H54 (cell line): ENCODE measurements at places on chromosomes 4 and X.

DNA sequence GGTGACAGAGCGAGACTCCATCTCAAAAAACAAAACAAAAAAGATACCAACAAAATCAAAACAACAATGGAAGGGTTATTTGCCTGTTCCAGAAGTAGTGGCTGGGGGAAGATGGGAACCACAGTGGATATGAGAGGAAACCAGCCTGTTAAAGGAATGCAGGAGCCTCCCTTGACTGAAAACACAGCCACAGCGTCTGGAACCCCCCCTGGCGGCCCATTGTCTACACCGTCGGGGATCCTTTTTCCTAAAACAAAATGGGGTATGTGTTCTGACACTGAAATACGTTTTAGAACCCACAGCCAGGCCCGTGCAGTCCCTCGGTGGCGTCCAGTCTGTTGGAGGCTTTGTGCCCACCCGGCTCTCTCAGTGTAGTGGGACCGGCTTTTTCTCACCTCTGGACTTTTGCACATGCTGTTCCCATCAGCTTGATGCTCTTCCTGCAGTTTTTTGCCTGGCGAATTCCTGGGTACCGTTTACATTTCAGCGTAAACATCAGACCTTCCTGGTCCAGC lies 19.6 kb downstream of the PIGG start:
- no peak for DNase-seq

DNA sequence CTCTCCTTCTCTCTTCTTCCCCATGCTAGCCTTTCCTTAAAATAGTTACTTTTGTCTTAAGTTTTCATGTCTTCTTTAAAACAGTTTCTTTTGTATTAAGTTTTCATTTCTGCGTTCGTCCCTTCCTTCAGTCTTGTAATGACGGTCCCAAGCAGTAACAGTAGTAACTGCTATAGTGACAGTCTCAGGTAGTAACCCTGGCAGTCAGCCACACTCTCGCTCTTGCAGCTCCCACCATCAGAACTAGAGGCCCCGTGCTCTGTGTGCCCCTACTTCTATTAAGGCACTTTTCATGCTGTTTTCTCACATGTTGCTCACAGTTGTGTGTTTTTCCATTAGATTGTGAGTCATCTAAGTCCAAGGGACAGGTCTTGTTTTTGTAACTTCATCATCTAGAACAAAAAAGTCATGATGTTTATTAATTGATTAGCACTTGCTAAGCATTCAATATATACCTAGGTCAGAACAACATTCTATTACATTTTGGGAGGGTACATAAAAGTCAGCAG lies 49.3 kb downstream of the C4orf33 start:
- no peak for DNase-seq

DNA sequence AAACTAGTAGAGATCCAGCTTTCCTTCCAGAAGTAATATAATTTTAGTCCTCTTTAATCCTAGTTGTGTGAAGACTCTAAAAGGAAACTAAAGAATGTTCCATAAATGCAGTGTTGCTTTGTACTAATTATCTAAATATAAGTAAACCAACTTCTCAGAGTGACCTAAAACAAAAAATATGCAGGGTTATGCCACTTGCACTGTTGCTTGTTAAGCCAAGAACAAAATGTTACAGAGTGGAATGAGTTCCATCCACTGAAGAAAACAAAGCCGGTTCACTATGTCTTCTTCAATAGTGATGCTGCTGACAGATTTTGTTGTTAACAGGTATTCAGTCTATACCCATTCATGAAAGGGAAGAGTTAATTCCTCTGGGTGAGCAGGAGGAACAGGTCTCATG lies 252.0 kb upstream of the DIAPH2 start:
- no peak for DNase-seq

- DNase-seq, result no peak
Measured at GRCh38 chrX:148417934-148418333, 82.5 kb upstream of the AFF2 start.

DNA sequence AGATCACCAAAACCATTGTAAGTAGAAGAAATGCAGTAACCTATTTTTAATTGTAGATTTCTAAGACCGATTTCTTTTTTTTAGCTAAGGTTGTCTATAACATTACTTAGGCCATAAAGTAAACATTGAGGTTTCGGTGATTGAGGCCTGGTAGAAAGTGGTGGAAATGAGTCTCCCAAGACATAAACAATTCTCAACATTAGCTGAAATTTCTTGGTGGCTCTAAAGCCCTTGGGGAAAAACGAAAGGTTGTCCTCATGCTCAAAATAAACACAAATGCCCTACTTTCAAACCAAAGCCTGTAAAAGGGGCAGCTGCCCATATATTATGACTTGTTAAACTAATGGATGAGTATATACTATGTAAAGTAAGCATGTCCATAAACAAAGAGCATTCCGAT lies 98.8 kb downstream of the SCFD2 start:
- DNase-seq, result no peak

DNA sequence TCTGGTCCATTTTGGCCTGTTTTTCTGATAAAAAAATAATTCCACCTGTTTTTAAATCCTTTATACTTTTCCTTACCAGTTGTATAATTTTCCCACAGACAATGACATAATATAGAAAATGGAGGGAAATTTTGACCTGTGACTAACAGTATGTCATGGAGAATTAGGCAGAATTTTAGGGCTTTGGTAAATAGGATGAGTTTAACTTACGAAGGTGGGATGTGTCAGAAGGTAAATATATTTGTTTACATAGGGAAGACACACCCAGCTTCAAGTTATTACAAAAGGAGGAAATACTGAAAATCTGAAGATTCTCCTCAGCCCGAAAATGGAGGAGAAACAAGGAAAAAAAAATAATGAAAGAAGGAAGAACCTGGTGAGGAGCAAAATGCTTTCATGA lies 64.6 kb upstream of the PPP3CA start:
- no peak for DNase-seq

DNA sequence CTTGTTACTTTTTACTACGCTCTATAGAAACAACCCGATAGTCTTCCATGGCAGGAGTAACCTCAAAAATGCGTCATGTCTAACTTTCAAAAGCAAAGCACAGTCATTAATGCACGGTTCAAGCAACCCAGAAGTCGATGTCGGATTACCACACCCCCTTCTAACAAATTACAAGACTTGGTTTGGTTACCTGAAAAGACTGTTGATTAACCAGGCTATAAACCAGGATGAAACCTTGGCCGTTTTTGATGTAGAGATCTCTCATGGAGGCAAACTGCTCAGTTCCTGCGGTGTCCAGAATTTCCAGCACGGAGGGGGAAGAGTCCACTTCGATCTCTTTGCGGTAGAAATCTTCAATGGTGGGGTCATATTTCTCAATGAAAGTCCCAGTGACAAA lies 2.4 kb downstream of the RAP2C start:
- no peak for DNase-seq

- DNase-seq, result no peak
Measured at GRCh38 chrX:115332832-115333231, 43.3 kb downstream of the LUZP4 start.

GRCh38 chrX:56813318-56813837 lies 84.3 kb downstream of the NBDY start:
- peak; percentile 4 for DNase-seq

- DNase-seq, result no peak
Measured at GRCh38 chr4:105357258-105357980, 116.4 kb downstream of the PPA2 start.

GRCh38 chrX:125954236-125954635 lies 211.9 kb downstream of the DCAF12L2 start:
- DNase-seq, result no peak

GRCh38 chr4:5636766-5637670 lies 71.3 kb downstream of the EVC2 start:
- DNase-seq, result no peak

DNA sequence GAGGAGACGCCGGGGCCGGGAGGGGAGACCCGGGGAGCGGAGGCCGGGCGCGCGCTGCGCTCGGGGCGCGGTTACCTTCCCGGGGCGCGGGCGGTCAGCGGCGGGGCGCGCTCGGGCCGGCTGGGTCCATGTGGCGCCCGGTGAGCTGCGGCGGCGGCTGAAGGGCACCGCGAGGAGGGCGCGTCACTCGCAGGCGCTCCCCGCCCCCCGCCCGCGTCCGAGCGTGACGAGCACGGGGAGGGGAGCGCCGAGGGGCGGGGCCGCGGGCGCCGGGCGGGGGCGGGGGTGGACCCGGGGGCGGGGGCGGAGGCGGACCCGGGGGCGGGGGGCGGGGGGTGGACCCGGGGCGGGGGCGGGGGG lies at the start of gene CPLX1:
CPLX1 (minus strand) TSS at position 159 of the 360 bp plus-strand sequence. CDS start 1,607 bp downstream, outside the sequence.
- no peak for DNase-seq

- DNase-seq, result no peak
Measured at GRCh38 chr4:93865650-93866049, 37.1 kb downstream of the ATOH1 start.

DNA sequence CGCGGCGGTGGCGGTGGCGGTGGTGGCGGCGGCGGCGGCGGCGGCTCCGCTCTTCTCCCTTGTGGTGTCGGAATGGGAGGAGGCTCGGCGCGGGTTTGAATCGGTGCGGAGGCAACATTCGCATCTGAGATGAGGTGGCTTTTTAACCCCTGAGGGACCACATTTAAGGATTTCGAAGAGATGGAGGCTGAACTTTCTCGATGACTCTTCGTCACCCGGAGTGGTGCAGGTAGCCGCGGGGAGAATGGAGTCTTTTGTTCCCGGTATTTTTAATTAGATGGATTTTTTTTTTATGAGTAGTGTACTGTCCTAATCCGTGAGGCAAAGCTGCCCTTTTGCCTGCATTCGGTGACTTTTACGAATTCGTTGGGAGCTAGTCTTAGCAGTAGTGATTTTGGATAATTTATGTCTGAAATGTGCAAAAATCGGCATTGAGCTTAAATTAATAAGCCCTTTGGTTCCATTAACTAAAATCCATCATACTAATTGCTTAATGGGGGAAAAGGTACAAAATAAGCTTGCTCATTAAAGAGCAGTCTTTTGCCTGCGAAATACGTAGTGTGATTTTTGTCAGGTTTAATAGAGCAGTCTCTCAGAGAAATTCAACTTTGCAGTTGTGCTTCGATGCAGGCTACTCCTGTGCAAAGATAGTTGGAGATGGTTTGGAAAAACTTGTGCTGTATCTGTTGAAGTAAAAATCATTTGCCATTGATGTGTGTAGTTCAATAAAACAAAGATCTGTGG lies 206.2 kb downstream of the TENM3 start:
- peak; percentile 23 for DNase-seq

DNA sequence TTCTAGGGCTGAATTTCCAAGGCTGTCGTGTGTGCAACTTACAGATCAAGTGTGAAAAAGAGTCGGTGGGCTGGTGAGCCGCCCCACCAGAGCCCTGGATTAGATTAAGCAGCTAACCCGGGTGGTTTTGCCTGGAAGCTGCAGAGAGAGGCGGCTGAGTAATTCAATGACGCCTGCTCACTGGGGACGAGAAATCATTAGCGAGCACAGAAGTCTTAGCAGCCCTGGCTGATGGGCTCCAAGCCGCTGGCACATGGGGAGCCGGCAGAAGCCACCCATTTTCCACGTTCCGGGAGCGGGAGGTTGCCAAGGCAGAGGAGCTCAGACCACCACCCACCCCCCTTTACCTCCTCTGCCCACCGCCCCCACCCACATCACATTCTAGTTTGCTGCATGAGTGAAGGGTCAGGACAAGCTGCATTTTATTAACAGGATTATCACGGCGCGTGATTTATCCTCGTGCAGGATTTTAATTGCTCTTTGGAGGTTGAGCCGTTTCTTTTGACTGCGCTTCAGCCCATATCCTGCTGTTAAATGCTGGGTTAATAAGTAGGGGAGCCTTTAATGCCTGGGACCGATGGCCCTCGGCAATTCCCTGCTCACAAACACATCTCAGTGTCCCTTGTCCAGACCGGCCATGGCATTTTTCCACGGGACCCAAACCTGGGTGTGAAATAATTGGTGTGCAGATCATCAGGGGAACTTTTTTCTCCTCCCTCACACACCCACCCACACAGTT lies 19.1 kb downstream of the BCOR start:
- DNase-seq, result no peak

GRCh38 chr4:156705311-156705710 lies 266.3 kb downstream of the PDGFC start:
- DNase-seq, result no peak

GRCh38 chr4:123037804-123038203 lies 115.4 kb upstream of the NUDT6 start:
- no peak for DNase-seq
